ENCODE measurements at places on chromosomes 7 and 10.

GRCh38 chr7:111090846-111091245 lies at the start of gene LRRN3:
Gene LRRN3 (plus strand): TSS chr7:111091127. CDS start chr7:111122773, 31,646 bp downstream.
- peak; percentile 57 for DNase-seq

- DNase-seq, result no peak
Measured at GRCh38 chr7:114431189-114431588, 16.6 kb downstream of the FOXP2 start.

DNA sequence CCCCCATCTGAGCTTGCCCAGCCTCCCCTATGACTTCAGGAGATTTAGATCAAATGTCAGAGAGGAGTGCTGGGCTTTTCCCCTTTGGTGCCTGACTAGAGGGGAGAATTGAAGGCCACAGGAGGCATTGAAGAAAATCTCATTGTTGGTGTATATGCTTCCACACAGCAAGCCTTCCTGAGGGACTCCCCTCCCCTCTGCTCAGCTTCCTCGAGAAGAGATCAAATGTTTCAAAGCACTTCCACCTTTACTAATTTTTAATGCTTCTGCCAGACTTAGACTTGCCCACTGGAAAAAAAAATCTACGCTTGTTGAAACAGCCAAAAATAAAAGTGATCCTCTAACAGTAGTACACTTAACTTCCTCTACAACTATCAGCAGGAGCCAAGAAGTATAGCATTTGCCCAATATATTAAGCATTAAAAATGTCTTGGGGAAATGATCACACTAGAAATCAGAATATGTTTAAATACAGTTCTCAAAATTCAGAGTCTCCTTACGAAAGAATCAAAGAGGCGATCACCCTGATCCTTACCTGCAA lies 79.3 kb downstream of the FZD1 start:
- DNase-seq, result no peak

DNA sequence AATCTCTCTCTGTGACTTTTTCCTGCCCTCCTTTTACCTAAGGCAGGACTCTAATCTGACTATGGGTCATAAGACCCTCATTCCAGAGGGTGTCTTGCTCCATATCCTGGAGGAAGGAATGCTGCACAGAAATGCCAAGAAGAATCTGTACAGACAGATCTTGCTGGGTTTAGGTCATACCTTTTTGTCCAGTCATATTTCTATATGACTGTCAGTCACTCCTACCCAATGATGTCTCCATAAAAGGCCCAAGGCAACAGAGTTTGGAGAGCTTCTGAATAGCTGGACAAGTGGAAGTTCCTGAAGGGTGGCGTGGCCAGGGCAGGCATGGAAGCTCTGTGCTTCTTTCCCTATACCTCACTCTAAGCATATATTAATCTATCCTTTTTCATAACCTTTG lies 47.5 kb downstream of the FEZF1 start:
- no peak for DNase-seq

- DNase-seq, result peak; percentile 68
Measured at GRCh38 chr10:84348447-84348846, 20.1 kb downstream of the CCSER2 start.

- DNase-seq, result no peak
Measured at GRCh38 chr7:33798686-33799325, 106.5 kb upstream of the BMPER start.

DNA sequence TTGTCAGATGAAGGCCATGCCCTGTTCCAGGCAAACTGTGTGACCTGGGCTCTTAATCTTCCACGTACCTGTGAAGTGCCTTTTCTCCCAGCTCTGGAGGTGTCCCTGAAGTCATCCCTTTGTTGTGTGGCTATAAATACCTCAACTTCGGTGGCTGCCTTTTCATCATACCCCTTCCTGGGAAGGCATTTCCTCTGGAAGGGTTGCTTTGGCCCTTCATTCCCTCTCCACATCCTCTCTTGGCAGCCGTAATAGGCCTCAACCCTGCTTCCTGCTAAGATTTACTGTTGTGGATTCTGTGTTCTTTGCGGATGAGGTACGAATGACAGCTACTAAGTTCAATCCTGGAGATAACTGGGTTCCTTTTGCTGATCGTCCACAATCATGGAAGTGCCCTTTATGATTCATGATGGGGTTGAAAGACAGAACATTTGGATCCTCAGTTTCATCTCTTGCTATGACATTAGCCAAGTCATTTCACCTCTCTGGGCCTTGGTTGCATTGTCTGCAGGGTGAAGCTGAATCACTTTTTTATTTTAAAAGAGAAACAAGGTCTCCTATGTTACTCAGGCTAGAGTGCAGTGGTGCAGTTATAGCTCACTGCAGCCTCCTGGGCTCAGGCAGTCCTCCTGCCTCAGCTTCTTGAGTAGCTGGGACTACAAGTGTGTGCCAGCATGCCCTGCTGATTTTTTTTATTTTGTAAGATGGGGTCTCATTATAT lies 23.6 kb downstream of the FKBP6 start:
- DNase-seq, result peak; percentile 31

DNA sequence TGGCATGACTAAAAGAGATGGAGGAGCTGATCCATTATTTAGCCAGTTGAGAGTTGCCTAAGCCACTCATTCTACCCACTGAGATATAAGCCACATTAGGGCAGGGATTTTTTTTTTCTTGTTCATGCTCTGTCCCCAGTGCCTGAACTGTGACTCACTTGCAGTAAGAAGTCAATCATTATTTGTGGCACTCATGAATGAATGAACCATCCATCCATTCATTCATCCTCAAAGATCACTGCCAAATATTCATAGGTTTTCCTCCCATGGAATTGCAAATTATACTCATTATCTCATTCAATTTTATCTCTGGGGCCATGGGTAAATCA lies 22.8 kb upstream of the ARID5B start:
- no peak for DNase-seq

DNA sequence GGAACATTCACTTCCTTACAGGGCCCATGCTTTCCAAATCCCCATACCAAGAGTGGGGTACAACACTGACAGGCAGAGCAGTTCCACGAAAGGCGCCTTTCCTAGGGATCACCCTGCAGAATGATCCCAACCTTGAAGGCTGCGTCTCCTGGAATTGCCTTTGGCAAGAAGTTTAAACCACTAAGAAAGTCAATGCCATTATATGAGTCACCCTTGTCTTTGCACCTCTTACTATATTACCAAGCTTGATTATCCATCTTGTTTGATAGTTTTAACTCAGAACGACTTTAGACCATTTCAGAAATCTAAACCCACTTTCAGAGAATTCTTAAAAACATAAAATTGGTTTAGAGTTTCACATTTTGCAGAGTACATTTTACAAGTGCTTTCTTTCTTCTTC lies 282.1 kb downstream of the ARHGAP12 start:
- DNase-seq, result no peak

DNA sequence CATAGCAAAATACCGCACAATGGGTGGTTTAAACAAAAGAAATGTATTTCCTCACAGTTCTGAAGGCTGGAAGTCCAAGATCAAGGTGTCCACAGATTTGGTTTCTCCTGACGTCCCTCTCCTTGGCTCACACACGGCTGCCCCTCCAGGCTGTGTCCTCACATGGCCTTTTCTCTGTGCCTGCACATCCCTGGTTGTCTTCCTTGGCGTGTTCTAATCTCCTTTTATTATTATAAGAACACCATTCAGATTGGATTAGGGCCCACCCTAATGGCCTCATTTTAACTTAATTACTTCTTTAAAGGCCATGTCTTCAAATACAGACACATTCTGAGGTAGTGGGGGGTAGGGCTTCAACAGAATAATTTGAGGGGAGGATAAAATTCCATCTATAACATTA lies 87.9 kb downstream of the FZD1 start:
- DNase-seq, result no peak

DNA sequence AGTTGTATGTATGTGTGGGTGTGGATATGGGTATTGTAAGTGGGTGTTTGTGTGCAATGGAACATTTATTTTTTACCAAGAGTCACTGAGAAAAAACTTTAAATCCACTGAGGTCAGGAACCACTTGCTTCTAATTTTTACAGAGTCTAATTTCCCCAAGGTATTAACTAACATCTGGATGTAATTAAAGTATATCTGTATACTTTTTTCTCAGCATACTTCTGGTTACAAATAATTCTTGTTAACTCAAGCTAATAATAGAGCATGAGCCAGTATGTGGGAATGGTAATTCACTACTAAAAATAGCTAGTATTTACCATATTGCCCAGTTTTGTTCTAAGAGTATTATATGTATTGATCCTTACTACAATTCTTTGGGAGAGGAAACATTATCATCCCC lies 24.6 kb upstream of the STEAP4 start:
- no peak for DNase-seq

- DNase-seq, result peak; percentile 6
Measured at GRCh38 chr10:13528875-13529713, at the start of gene BEND7. Gene BEND7 (minus strand): TSS chr10:13529014. CDS start chr10:13528533, 481 bp downstream.

DNA sequence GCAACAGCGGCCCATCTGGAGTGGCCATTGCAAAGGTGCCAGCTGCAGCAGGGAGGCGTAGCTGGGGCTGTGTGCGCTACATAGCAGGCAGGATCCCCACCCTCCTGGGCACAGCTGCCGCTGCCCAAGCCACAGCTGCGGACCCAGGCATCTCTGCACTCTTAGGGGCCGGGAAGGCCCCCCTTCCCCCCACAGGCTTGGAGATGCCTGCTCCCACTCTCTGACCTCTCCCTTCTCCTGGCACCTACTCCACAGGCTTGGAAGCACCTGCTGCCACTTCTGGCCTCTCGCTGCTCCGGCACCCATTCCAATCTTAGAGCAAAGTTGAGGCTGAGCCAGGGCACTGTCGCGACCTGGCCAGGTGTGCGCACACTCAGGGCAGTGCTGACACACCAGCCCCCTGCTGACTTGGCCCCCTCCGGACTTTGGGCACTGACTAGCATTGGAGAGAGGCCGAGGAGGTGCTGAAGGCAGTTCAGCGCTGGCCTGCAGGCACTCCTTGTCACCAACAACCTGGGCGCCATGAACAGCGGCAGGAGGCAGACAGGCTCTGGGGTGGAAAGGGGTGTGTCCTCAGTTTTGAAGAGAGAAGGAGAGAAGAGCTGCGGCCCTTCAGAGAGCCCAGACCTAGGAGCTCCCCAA lies 18.4 kb downstream of the RBM48 start:
- DNase-seq, result no peak
